ENCODE measurements at places on chromosomes 4 and X. TPM values are rescaled to one million over a fixed set of nuclear protein-coding genes. Genes with fewer than 3 reads are reported as not detected.

DNA sequence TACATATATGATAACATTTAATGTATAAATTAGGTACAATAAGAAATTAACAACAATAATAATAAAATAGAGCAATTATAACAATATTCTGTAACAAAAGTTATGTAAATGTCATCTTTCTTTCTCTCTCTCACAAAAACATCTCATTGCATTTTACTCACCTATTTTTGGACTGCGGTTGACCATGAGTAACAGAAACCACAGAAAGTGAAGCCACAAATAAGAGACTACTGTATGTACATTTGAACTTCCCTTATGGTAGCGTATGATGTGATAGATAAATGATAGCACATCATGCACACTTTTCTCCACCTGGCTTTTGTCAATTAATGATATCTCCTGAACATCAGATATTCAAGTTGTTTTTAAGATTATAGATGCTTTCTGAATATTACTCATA lies 80.5 kb downstream of the HNRNPD start:
- peak; percentile 55 for DNase-seq

DNA sequence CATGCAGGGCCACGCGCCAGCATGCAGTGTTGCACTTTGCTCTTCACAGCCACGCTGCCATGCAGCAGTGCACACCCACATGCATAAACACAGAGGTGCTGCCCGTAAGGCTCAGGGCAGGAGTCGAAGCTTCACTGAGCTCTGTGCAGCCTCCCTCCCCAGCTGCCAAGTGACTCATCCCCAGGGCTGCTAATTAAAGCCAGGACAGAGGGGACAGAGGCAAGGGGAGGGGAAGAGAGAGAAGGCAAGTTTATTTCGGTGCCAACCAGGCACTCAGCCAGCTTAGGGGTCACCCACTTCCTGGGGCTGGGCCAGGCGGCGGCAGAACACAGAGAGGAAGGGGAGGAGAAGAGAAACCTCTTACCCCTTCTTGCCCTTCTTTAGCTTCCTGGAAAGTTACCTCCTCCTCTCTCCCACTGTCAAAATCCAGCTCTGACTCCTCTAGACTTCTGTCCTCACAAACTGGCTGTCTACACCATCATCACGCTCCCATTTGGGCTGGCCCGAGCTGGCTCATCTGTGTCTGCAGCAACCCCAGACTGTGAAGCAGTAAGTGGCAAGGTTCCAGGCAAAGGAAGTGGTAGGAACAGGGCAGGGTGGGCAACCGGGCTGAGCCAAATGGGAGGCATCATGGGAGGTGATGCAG lies 6.2 kb upstream of the IQSEC2 start:
- DNase-seq, result peak; percentile 14

GRCh38 chr4:144366425-144366824 lies 225.9 kb upstream of the GYPA start:
- no peak for DNase-seq

GRCh38 chrX:109847257-109848187 lies 114.5 kb upstream of the ACSL4 start:
- DNase-seq, result no peak

DNA sequence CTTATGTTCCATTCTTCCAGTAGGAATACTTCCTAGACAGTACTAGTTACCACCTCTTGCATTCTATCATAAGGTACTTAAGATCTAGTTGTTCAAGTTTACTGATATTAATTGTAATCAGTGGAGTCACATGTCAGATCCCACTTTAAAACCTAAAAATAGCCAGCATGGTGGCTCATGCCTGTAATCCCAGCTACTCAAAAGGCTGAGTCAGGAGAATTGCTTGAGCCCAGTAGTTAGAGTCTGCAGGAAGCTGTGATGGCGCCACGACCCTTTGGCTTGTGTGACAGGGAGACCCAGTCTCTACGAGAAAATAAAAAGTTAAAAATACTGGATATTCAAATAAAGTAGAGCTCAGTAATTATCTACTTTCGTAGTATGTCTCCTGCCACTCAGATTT lies 57.7 kb downstream of the MAD2L1 start:
- no peak for DNase-seq

Gene PLP1
- not detected for total RNA-seq

- peak; percentile 85 for DNase-seq
Measured at GRCh38 chr4:153249199-153250041, 45.2 kb downstream of the TRIM2 start.

Gene TBC1D9
- total RNA-seq, result 0.04 TPM

- DNase-seq, result no peak
Measured at GRCh38 chr4:38231626-38232025, 271.4 kb downstream of the PTTG2 start.

DNA sequence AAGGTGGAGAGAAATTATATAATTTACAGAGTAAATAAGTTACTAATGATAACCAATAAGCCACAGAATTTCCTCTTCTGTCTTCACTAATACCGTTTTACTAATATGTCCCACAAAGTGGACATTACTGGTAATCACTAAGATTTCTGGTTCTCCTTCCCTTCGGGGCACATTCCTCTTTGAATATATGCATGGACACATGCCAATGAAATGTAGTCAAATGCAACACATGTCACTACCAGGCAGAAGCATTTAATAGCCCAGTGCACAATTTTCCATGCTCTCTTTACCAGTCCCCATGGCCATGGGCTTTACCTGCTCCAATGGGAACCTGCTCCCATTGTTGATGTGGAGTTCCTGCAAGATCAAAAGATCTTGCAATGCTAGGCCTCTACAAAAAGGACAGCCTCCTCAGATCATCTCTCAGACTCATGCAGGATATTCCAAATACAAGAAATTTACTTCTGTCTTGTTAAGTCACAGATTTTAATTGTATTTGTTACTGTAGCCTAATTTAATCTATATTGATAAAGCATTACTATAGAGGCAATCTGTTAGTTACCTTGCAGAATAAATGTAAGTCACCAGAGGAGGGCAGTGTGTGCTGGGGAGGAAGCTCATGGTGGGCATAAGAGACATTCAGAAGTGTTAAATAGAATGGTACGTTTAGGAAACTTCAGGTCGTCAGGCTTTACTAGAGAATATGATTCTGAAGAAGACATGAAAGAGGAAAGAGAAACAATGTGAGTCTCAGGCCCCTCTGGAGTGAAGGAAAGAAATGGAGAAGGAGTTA lies 37.1 kb upstream of the INPP4B start:
- DNase-seq, result no peak

DNA sequence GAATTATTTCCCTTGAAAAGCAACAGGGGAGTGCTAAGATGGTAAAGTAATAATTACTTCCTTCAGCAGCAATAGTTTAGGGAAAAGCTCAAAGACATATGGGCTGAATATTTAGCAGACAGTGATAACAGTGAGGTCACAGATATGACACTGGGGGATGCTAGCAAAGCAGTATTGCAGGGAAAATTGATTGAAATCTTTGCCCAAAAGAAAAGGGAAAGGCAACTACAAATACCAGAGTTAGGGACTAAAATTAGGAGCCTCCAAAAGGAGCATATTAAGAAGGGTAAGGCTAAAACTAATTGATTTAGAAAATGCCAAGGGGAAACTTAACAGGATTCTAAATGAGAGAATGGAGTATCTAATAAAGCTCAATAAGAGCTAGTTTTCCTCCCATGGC lies 1191.3 kb upstream of the TENM3 start:
- no peak for DNase-seq

GRCh38 chrX:33138677-33139249 lies 72.6 kb downstream of the DMD start:
- no peak for DNase-seq

Gene SLITRK2
- total RNA-seq, result not detected

DNA sequence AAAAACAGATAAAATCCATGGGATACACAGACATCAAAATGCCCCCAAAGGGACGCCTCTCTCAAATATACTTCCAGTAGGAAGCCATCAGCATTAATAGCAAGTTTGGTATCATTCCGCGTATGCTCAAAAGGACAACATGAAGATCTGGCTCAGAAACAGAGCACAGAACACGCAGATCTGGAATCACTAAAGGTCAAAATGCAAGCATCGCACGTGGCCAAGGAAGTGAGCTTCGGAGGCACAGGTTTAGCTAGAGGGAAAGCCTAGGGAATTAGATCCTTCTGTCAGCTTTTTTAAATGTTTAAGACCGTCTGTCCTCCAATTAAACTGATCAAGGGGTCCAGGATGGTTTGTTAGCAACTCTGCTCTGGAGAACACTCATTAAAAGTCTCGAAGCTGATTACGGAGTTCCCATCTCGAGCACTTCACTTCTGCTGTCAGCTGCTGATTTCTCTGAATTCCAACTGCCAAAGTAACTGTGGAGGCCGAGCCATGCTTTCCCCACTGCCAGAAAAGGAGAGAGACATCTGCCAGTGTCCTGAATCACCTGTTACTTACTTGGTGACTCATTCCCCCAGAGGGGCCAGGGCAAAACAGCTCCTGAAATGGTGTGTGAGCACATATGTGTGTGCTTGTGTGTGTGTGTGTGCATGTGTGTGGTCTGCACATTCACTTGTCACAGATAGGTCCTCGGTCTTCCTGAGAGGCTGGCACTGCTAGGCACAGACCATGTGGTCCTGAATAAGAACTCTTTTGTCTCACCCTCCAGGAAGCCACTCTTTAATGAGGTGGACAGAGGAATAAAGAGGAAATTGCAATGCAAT lies 177.7 kb upstream of the PPARGC1A start:
- DNase-seq, result no peak

Gene KLF8
- total RNA-seq, result 15.2 TPM

Gene TMSB4X
- 9,113 TPM for total RNA-seq

GRCh38 chr4:89312066-89312465 lies 4.5 kb upstream of the GPRIN3 start:
- DNase-seq, result no peak

- no peak for DNase-seq
Measured at GRCh38 chr4:4521136-4521535, 20.7 kb downstream of the STX18 start.

DNA sequence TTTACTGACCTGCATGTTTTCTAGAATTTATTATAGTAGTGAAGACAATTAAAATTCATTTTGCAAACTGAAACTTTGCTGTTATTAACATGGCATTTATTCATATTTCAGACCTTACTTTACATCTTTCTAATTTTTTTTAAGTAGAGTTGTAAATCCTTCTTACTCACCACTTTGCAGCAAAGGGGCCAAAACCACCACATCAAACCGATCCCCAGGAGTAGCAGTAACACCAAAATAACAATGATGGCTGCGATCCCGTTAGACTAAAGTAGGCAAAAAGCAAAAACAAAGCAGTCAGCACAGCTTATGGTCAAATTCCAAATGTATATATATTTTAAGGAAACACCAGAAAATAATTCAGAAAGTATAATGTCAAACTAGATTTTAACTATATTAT lies 64.7 kb downstream of the ANTXR2 start:
- DNase-seq, result no peak

Gene FSTL5
- not detected for total RNA-seq

GRCh38 chr4:115234405-115235093 lies 121.1 kb upstream of the NDST4 start:
- peak; percentile 6 for DNase-seq

DNA sequence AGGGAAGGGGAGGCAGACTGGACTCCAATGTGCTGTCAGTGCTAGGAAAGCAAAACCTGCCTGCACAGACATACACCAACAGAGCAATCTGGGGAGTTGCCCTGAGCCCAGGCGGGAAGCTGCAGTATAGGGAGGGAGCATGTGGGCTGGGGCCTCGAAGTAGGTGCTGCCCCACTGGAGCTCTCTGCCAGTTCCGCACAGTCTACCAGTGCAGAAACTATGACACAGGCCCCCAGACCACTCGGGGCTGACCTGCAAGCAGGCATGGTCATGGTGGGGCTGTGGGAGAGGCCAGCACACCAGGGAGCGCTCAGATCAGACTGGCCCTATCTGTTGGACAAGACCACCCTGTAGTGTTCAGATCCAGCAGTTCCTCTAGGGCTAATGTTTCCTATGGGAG lies 344.1 kb upstream of the TRAM1L1 start:
- DNase-seq, result no peak

DNA sequence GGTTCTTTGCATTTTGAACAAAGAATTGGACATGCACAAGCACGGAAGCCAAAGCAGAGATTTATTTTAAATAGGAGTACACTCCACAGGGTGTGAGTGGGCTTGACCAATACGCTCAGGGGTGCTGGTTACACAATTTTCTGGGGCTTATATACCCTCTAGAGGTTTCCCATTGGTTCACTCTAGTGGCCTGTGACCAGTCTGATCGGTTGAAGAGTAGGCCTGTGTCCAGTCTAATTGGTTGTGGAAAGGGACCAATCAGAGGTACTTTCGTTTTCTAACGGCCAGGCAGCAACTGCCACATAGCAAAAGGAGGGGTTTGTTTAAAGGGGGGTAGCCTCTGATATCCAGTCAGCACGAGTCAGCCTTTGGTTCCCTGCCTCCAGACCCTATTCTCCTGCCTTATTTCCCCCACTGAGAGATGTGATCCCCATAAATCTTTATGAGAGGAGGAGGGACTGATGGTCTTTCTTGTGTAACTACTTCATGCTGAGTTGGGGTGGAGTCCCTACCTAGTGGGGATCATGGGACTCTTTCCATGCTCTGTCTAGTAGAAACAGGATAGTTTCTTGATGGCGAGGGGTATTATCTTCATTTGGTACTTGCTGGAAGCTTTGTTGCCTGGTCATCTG lies 11.3 kb upstream of the AREG start:
- DNase-seq, result no peak

Gene NAP1L5
- 3.7 TPM for total RNA-seq

DNA sequence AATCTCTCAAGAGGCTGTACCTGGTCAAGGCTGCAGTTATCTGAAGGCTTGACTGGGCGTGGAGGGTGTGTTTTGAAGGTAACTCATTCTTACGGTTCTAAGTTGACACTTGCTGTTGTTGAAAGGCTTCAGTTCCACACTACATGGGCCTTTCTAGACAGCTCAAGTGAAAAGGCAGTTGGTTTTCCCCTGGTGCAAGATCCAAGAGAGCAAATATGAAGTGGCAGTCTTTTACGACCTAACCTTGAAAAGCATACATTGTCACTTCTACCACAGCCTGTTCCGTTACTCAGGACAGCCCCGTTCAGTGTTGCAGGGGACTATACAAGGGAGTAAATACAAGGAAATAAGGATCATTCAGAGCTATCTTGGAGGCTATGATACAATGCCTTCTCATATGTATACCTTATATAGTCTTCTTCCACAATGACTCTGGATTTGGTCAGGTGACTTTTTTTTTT lies 46.2 kb downstream of the PDS5A start:
- no peak for DNase-seq

Measured in activated CD4-positive, alpha-beta T cell treated with anti-CD3 and anti-CD28 coated beads, Interleukin-2, amount 10 ng/mL, durations not matched to agents 7 days and 5 days (primary cell).